NCI-H226 (cell line): ENCODE measurements at places on chromosomes 4 and X.
A peak's percentile ranks its signal among the peaks of the same experiment; 100 is the strongest.

- DNase-seq, result no peak
Measured at GRCh38 chr4:20353646-20354045, 101.9 kb downstream of the SLIT2 start.

GRCh38 chr4:25002681-25003080 is 28.1 kb downstream of the LGI2 start:
- no peak for DNase-seq

DNA sequence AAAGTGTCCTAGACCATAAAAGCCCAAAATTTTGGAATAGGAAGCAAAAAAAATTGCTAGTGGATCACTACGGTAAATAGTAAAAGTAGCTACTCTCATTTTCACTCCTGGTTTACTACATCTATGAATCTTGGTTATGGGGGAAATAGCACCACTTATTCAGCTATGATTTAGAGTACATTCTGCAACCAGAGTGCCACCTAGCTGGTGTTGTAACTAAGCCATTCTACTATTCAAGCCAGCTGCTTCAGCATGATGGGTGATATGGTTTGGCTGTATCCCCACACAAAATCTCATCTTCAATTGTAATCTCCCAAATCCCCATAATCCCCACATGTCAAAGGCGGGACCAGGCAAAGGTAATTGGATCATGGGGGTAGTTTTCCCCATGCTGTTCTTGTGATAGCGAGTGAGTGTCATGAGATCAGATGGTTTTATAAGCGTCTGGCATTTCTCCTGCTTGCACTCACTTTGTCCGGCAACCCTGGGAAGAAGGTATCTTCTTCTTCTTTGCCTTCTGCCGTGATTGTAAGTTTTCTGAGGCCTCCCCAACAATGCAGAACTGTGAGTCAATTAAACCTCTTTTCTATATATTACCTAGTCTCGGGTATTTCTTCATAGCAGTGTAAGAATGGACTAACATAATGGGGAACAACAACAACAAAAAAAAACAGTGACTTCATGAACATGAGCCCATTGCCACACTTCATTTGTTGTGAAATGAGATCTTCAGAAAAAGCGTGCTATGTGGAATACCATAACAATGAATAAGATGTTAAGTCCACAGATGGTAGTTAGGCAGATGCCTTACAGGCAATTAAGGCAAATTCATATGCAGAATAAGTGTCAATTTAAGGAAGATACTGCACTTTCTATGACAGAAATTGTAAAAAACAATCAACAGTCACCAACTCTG is 280.1 kb downstream of the PABPC4L start:
- DNase-seq, result peak; percentile 2

DNA sequence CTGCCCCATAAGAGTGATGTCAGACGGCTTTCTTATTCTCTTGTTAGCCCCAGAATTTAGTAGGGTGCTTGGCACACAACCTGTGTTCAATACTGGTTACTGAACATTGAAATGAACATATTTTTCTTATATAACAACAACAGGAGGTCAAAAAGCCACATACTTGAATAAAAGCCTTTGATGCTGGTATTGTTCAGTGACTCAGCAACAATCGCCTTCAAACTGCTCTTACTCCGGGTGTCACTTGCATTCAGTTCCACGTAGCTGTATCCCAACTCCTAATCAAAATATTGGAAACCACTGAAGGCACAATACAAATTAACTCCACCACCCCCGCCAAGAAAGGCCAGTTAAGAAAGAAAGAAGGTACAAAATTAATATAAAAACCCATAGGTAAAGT is 61.5 kb downstream of the RFC1 start:
- no peak for DNase-seq

GRCh38 chr4:55087009-55087912 is 38.1 kb downstream of the KDR start:
- no peak for DNase-seq

DNA sequence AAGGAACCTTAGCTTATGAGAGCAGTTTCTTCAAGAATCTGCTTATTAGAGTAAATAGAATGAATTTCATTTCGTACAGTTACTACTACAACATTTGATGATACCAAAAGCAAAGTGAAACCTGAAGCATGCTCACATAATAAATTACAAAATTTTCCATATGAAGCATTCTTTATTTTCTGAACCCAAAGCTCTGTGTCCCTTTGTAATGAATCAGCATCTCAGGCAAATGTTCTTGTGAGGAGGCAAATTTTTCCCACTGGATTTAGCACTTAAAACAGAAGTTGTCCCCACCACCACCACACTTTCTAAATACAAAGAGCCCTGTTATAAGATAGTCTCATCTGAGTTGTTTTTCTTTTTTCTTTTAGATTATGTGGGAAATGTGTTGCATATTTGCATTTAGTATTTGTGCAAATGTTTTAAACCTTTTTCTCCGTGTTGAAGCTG is 70.7 kb upstream of the NFKB1 start:
- no peak for DNase-seq

DNA sequence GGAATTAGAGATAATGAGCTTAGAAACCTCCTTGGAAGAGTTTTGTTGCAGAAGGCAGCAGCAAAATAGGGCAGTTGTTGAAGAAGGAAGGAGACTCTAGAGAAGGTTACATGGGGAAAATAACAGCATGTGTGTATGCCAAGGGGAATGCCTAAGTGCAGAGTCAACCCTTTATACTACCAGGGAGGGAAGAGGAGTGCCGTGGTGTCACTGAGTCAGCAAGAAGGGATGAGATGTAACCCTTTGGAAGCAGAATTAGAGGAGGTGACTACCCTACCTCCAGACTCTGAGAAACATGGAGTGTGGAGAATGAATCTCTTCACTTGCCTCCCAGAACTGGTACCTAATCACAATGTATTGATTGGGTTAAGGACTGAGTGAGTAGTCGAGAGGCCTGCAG is 6.7 kb upstream of the GABRE start:
- DNase-seq, result peak; percentile 61

DNA sequence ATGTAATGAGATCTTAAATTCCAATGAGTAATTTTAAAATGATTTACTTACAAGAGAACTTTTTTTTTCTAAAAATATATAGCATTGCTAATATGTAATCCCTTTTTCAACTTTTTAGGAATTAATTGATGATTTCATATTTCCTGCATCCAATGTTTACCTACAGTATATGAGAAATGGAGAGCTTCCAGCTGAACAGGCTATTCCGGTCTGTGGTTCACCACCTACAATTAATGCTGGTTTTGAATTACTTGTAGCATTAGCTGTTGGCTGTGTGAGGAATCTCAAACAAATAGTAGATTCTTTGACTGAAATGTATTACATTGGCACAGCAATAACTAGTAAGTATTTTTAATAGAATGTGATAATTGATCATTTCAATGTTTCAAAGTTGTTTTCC is 113.2 kb downstream of the USP9X start:
- no peak for DNase-seq

- peak; percentile 38 for DNase-seq
Measured at GRCh38 chr4:102625232-102625930, 124.2 kb downstream of the NFKB1 start.

GRCh38 chrX:133781174-133781573 is 204.2 kb downstream of the GPC3 start:
- DNase-seq, result no peak

GRCh38 chrX:41184312-41184711 is 99.1 kb downstream of the USP9X start:
- DNase-seq, result no peak

DNA sequence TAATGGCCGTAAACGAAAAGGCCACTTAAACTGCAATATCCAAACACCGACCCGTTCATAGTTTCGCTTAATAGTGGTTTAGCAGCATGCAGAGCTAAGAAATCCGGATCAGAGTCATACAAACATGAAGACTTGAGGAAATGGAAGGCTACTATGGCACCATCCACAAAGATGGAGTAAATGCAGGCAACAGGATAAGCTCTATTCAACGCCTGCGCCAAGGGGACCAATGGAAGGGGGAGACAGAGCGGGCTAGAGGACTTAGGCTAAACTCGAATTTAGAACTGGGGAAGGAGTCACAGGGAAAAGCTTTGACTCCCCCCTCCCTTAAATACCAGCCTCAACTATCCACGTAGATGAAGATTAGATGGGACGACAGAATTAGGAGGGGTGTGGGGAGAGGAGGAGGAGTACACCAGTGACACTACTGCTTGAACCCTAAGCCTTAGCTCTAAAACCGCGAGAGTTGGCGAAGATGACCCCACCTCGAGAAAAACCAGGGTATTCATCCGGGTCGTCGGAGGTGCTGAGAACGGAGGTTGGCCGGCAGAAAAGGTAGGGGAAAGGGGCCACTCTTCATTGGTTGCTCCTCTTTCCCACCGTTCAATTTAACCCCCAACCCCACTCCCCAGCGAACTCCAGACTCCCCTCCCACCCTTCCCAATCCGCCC is 3.5 kb downstream of the HUWE1 start:
- peak; percentile 57 for DNase-seq

DNA sequence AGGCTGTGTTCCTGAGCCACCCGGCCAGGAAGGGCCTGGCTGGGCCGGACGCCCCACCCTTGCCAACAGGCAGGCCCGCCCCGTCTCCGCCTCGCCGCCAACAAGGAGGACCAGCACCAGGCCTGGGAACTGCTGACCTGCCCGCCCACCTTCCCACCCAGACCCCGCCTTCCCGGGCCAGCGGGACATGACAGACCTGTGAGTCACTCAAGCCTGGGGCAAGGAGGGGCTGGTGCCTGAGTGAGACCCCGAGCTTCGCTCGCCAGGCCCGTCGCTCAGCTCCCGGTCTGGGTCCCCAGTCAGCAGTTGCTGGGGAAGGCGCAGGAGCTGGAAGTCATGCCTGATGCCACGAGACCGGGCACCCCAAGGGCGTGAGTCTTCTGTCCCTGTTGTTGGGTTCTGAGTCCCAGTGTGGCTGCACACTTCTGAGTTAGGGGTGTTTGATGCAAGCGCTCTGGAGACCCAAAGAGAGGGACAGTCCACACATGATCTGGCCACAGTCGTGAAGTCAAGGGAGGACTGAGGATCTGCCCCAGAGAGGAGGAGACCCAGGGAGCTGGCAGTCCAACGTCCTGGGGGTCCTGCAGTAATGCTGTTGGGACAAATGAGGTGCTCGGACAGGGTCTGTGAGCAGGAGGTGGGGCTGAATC is at the start of gene DNASE1L1:
Gene DNASE1L1 (minus strand): TSS at position 33 of the 650 bp plus-strand sequence. CDS start 3,686 bp downstream, outside the sequence.
- peak; percentile 89 for DNase-seq

GRCh38 chrX:69362856-69363255 is 141.3 kb upstream of the NALF2 start:
- no peak for DNase-seq

GRCh38 chr4:182531555-182532162 is 288.5 kb downstream of the TENM3 start:
- no peak for DNase-seq

DNA sequence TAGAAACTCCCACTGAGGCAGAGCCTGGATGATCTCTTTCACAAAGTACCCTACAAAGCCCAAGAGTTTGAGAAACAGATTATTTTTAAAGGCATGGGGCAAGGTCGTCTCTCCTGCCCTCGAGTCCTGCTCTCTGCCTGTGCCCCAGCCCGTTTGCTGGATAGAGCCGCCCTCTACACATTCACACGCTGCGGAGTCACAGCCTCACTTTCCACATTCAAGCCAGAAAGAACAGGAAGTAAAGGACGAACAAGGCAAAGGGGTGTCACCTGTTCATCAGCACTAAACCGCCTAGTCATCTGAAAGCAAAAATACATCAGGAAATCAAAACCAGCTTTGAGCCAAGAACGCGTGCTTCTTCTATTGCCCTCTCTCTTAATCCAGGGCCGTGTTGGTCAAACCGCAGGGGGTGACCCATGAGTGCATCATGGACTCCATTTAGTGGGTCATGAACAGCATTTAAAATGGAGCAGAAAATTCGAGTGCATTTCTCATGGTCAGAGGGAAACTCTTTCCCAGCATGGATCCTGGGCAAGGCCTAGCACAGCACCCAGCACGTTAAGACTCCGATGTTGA is 83.4 kb downstream of the PHKA2 start:
- DNase-seq, result no peak

DNA sequence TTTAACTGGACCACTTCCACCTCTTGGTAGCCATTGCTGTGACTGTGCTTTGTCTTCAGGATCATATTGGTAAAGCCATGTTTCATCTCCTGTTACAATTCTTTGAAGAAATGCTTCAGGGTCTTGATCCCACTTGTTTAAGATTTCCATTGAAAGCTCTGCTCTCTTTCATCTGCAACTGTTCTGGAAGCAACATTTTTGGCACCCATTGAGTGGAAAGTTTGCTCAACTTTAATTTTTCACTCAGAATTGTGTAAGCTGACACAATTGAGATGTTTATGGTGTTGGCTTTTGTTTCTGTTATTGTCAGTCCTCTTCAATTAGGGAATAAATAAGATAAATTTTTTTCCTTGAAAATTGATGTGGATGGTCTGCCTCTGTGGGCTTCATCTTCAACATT is 237.4 kb downstream of the MAPK10 start:
- DNase-seq, result no peak

GRCh38 chrX:21986596-21986995 is 45.5 kb upstream of the PHEX start:
- DNase-seq, result no peak

- no peak for DNase-seq
Measured at GRCh38 chrX:51568586-51568985, 50.1 kb downstream of the CENPVL3 start.

DNA sequence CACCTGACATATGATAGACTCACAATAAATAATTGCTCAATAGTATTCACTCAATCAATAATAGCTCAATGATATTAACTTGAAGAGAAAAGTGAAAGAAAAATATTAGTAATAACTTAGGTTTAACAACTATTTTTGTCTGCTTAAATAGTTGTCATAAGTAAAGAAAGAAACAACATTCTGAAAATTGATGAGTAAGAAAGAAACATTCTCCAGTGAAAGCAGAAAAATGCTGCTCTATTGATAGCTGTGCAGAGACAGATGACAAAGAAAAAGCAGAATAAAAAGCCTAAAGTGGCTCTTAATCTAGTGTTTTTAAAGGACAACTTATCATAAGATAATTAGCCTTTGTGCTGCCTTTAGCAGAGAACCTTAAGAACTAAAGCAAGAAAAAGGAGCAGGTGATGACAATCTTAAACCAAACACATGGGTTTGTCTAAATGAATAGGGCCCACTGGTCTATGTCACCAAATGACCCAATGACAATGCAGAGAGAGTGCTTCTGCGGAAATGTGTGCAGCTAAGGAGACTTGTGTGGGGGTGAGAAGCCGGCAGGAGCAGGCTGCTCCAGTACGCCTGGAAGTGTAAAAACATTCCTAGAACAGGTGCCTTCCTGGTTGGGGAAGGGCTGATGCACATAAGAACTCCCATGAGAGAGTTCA is 13.2 kb downstream of the HS3ST1 start:
- DNase-seq, result no peak

DNA sequence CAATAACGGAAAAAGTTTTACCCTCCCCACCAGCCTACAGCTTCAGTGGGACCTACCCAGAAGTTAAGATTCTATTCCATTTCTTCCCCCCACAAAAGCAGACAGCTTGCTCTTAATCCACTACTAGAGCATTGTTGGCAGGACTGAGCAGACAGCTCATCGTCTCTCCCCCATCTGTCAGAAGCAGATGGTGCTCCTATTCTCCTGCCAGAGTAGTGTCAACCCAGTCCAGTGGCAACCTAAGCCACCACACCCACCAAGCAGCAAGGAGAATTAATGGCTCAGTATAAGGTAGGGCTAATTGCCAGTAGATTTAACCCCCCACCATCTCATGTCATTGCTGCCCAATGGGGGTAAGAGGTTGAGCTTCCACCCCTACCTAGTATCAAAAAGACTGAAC is 62.0 kb downstream of the AWAT2 start:
- no peak for DNase-seq
